ENCODE measurements at places on chromosomes 13 and 19.

DNA sequence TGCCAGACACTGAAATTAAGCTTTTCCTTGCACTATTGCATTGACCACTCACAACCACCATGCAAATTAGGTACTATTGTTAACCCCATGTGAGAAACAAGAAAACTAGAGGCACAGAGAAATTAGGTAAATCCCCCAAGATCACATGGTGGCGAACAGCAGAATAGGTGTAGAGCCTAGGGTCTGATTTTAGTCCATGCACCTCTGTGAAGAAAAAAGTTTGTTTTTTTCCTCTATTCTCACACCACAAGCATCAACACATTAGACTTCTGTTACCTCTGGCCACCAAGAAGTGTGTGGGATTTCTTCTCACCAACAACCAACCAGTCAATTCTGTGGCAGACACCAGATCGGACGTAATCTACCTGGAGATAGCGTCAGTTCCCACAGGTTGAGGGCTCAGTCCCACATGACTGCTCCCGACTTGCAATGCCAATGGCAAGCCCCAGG, 391.9 kb downstream of the COG6 start:
- no peak for DNase-seq

DNA sequence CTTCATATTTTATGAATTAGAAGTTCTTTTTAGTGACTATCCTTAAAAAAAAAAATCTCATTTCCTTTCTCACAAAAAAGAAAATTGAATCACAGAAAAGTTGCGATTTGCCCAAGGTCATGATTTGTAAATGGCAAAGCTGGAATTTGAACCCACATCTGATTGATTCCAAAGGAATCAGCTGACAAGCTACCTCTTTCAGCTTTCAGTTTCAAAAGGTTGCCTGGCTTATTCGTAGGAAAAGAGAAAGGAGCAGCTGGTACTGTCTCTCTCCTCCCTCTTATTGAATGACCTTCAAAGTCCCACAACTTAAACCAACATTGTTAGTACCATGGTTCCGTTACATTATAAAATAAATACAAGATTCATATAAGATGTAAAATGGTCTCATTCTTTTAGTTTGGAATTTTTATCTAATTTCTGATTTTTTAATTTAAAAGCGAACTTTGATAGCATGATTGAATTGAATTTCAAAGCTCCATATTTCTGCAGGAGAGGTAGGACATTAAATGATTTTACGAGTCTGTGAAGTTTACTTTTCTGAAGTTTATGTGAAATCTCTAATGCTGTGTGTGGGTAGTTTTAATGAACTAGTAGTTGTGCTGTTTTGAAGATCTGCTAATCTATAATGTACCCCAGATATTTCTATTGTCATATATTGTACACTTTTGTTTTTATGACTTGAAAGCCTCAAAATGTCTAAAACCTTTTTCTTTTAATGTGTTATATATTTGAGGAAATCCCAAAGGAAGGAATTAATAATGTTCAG, 18.5 kb upstream of the KCTD4 start:
- DNase-seq = no peak

DNA sequence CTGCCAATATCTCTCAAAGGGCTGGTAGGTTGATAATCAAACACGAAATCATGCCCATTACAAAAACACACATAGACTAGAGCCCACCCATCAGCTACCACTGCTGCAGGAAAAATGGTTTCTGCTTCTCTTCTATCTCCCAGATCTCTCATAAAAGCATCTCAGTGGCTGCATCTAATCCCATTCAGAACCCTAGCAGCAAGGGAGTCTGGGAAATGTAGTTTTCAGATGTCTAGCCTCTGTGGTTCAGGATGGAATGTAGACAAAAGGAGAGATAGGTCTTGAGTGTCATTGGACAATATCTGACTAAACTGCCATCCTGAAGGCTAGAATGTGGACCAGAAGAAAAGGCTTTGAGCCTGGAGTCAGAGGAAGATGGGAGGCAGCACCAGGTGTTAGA, 32.1 kb downstream of the RDH8 start:
- no peak for DNase-seq

GRCh38 chr13:73146707-73147106, 87.9 kb downstream of the KLF5 start:
- DNase-seq = no peak

- DNase-seq = no peak
Measured at GRCh38 chr19:54426291-54426931, 11.1 kb downstream of the TTYH1 start.
